ENCODE measurements at places on chromosomes 4 and X.

DNA sequence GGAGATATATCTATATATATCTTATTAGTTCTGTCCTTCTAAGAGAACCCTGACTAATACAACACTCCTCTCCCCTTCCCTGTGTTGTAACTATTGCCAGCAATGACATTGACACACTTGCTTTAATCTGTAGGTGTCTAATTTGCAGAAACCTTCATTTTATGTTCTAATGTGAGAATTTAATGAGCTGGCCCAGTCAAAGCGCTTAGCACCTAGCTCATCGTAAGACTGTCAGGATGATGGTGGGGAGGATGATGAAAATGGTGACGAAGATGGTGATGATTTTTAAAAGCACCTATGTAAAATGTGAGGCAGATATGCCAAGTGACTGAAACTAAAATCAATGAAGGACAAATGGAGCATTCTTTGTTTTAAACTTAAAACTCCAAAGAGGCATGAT lies 183.8 kb downstream of the DHX15 start:
- no peak for DNase-seq

- DNase-seq: no peak
Measured at GRCh38 chr4:158020176-158020575, 152.6 kb downstream of the GASK1B start.

- no peak for DNase-seq
Measured at GRCh38 chr4:82371497-82371896, 2.3 kb downstream of the HNRNPD start.

- DNase-seq: no peak
Measured at GRCh38 chr4:114464726-114465272, 133.8 kb upstream of the UGT8 start.

DNA sequence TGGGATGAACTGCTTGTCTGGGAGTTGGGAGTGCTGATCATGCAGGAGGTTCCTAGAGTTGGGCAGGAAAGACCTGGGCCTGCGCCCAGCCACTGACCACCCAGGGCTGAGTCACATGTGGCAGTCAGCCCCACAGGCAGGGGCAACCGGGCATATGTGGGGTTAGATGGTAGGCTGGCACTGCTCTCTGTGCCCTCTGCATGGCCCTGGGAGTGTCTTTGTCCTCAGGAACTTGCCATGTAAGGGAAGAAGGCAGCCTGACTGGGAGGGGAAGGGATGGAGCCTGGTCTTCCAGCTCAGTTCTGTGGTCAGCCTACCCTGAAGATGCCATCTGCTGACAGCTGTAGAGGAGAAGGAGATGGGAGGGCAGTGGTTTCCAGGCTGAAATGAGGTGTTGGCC lies 70.2 kb upstream of the EFNB1 start:
- no peak for DNase-seq

- no peak for DNase-seq
Measured at GRCh38 chrX:11591723-11592346, 73.9 kb downstream of the ARHGAP6 start.

GRCh38 chr4:139209470-139210063 lies 32.5 kb upstream of the ELF2 start:
- no peak for DNase-seq

DNA sequence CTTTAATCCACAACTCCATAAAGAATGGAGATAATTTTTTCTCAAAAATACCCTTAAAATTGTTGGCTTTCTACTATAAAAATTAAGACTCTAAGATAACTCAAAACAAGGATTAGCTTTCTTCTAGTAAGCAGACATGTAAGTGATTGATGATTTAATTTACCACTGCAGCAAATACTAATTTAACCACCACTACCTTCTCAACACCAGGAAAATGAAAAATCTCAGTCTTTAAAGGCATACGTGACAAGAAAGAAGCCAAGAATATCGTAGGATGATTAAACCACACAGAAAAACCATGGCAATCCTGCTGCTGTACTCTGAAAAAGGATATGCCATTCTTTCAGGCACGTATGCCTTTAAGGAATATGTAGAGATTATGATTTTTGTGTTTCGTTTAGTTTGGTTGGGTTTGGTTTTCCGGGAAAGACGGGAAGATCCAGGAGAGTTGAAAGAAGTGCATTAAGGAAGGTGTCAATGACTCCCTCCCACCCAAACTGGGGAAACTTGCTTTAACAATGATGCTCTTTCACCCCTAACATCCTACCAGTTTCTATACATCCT lies 881 bp downstream of the LRCH2 start:
- DNase-seq: no peak

DNA sequence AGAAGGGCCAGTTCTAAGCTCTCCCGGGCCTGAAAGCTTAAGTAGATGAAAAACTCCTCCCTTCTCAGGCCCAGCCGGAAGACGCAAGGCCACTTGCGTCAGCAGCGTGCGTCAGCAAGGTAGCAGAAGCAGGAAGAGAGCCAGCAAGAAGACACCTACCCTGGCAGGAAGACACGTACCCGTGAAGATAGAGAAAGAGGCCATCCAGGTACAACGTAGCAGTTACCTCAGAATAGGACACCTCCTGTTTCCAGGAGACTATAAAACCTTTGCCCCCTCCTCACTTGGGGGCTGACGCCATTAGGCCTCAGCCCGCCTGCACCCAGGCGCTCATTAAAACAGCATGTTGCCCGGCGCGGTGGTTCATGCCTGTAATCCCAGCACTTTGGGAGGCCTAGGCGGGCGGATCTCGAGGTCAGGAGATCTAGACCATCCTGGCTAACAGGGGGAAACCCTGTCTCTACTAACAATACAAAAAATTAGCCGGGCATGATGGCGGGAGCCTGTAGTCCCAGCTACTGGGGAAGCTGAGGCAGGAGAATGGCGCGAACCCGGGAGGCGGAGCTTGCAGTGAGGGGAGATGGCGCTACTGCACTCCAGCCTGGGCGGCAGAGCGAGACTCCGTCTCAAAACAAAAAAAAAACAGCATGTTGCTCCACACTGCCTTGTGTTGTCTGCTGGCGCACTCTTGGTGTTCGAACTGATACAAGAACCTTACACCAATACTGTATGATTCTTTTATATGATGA lies 242.7 kb upstream of the NWD2 start:
- DNase-seq: no peak

DNA sequence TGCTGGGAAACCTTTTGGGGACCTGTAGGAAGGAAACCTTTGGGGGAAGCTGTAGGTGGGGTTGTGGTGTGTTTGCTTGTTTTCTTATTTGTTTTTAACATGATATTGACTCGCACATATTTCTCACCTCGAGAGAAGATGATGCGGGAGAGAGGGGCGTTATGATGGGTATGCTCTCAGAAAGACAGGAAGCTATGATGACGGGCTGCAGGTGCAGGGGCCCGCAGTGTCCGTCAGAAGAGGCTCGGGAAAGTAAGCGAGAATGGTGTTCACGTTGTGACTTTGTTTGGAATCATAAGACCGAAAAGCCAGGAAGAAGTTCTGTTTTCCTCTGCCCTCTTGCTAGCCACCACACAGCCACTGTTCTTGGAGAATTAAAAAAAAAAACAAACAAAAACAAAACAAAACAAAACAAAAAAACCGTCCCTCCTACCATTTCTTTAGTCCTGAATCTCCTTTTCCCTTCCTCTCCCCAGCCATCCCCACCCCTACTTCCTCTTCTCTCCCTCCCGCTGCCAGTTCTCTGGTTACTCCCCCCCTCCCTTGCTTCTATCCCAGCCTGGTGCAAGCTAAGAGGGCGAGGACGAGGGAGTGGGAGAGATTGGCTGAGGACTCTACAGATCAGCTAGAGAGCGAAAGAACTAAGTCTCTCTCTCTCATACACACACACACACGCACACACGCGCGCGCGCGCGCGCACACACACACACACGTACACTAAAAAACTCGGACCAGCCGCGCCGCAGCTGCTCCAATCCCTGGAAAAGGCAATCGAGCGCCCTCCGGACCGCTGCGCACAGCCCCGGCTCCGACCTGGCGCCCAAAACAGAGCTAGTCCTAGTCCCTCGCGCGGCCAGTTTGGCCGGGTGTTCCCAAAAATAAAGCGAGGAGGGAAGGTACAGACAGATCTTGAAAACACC lies at the start of gene BMP3:
Gene BMP3 (plus strand): TSS at position 648 of the 920 bp plus-strand sequence. CDS start 577 bp downstream, outside the sequence.
- no peak for DNase-seq

- no peak for DNase-seq
Measured at GRCh38 chrX:72124540-72125201, 7.0 kb downstream of the RTL5 start.

GRCh38 chr4:140069066-140069465 lies 84.9 kb downstream of the MAML3 start:
- peak; percentile 15 for DNase-seq

DNA sequence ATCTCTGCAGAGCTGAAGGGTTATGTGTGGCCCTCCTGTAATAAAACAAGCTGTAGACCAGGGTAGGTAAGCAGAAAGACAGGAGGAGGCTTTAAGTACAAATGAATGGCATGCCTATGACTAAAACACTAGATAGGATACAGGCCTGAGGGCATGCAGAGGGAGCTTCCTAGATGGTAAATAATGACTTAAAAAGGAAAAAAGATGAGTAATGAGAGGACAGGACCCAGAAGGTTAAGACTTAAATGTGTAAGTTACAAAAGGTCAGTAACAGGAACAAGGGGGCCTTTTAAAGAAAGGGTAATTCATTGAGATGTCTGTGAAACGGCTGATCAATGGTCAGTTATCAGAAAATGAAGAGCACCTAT lies 194.8 kb downstream of the SOWAHB start:
- DNase-seq: no peak

GRCh38 chr4:86942185-86942666 lies 7.4 kb downstream of the AFF1 start:
- no peak for DNase-seq

- DNase-seq: no peak
Measured at GRCh38 chr4:33381816-33382215, 2661.6 kb downstream of the PCDH7 start.

- no peak for DNase-seq
Measured at GRCh38 chrX:16931371-16931770, 15.1 kb upstream of the REPS2 start.

DNA sequence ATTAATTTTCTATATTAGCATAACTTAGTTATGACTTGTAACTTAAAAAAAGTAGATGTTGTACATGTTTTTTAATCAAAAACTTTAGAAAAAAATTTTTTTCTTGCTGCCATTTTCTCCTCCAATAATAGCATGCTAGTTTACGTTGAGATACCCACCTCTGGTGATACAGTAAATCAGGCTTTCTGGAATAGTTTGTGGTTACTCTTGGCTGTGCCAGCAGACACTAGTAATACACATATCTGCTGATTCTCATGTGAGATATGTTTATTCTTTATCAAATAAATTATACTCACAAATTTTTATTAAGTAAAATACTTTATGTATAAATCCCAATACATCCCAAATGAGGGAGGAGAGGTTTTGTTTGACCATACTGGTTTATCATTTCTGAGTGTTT lies 117.3 kb downstream of the KLHL8 start:
- no peak for DNase-seq

DNA sequence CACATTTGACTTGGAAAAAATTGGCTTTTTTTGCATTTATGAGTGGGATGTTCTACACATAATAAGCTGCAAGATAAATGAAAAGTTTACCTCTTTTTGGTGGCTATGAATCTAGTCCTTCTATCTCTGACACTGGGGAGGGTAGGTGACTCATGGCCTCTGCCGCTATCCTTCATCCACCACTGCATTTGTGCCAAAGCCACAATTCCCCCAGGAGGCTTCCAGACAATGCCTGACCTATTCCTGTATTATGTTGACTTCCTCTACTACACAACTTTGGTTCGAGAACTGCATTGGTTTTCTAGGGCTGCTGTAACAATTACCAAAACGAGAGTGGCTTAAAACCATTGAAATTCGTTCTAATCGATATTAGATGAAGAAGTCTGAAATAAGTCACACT lies 245.6 kb downstream of the TRAM1L1 start:
- no peak for DNase-seq

- no peak for DNase-seq
Measured at GRCh38 chrX:12162420-12162819, 24.1 kb downstream of the FRMPD4 start.

DNA sequence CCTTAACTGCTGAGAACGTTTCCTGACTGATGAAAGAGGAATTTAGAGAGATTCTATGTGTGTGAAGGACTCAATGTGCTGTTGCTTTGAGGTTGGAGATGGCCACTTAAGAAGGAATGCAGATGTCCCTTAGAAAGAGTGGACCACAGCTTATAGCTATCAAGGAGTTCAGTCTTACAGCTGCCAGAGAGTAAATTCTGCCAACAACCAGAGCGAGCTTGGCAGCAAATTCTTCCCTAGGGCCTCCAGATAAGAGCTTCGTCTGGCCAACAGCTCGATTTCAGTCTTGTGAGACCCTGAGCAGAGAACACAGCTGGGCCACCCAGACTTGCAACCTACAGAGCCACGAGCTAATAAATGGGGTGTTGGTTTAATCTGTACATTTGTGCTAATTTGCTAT lies 21.8 kb downstream of the MID1 start:
- DNase-seq: no peak

GRCh38 chr4:188956566-188956965 lies 817.3 kb downstream of the TRIML1 start:
- DNase-seq: no peak

DNA sequence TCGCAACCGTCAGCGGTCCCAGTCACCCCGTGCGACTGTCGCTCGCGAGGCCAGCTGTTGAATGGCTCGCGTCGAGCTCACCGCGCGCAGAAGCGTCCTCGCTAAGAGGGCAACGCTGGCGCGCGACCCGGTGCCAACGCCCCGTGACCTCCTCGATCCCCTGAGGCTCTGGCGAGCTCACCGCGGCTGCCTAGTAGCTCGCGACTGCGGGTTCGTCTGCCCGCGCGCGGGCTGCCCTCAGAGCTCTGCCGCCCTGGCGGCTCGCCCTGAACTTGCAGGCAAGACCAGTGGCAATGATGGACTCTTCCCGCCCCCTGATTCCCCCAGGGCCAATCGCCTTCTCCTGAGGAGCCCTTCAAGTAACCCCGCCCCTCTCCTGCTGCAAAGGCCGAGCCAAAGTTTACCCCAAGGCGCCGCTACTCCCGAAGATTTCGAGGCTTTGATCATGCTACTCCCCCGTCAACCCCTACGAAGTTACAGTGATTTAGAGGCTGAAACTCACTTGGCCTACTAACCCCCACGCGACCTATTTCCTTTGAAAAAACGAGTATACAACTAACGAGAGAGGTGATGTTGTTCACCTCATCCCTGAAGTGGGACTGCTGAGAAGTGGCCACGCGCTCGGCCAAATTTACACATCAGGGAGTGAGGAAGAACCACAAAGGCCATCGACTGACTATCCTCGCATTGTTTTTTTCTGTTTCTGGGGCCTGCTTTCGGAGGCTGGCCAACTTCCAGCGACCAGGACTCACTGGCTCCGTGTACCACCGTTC lies 37.5 kb downstream of the PGRMC1 start:
- peak; percentile 22 for DNase-seq

- no peak for DNase-seq
Measured at GRCh38 chr4:77493120-77493752, 112.4 kb upstream of the CXCL13 start.

- DNase-seq: no peak
Measured at GRCh38 chrX:110665223-110666002, 130.2 kb downstream of the CHRDL1 start.

GRCh38 chr4:105840426-105841174 lies 54.7 kb upstream of the NPNT start:
- no peak for DNase-seq

DNA sequence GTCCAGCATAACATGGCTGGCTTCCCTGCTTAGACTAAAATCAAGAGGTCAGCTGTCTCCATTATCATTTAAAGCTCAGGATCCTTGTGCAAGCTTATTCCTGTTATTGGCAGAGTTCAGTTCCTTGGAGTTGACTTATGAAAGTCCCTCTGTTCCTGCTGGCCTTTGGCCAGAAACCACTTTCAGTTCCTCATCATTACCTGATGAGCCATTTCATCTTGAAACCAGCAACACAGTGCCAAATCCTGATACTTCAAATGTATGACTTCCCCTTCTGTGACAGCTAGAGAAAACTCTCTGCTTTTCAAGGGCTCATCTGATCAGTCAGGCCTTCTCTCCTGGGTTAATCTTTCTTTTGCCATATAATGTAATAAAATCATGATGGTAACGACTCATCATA lies 110.6 kb upstream of the FSTL5 start:
- no peak for DNase-seq

All from heart right ventricle (tissue), 16 donors.